Dermis microvascular lymphatic vessel endothelial cell (primary cell): ENCODE measurements at places on chromosomes 16 and 17. TPM values are rescaled to one million over a fixed set of nuclear protein-coding genes. Genes with fewer than 3 reads are reported as not detected.

- DNase-seq = no peak
Measured at GRCh38 chr16:86157616-86158247, 258.8 kb downstream of the IRF8 start.

GRCh38 chr16:13781575-13782338 lies 138.2 kb upstream of the ERCC4 start:
- DNase-seq = no peak

GRCh38 chr16:9772526-9773225 lies 409.6 kb downstream of the GRIN2A start:
- DNase-seq = no peak

- DNase-seq = no peak
Measured at GRCh38 chr17:58538811-58539409, 24.5 kb upstream of the MTMR4 start.

- DNase-seq = no peak
Measured at GRCh38 chr16:1258225-1258600, 2.3 kb downstream of the TPSD1 start.

DNA sequence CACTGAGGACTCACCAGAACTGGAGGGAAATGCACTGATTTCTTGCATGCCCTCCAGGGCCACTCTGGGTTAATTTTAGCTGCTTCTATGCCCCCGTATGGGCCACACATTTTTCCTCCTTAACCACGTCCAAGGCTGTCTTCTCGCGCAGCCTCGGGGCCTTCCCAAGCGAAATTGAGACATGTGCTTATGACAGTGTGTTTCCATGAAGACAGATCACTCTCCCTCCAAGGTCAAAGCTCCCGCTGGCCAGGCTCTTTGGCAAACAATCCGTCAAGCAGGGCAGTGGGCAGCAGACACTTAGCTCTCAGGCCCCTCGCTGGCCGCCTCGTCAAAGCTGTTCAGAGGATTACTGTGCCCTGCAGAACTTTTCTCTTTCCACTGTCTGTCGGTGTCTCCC lies 243.0 kb upstream of the N4BP1 start:
- no peak for DNase-seq

DNA sequence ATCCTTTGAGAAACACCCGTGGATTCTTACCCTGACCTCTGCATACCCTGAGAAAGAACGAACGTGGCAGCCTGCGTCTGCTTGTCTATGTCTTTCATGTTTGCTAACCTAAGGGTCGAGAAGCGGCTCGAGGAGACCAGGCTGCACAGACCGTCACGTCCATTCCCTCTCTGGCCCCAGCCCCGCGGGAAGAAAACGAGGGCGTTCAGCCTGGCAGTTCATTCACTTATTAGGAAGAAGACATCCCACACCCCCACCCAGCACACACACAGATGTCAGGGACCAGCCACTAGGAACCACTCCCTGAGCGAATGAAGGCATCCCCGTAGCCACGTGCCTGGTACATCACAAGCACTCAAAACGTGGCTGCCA lies 655 bp upstream of the MTHFSD start:
- DNase-seq = no peak

GRCh38 chr17:37816950-37817349 lies 72.1 kb upstream of the HNF1B start:
- no peak for DNase-seq

GRCh38 chr17:64480951-64481350 lies 15.9 kb downstream of the POLG2 start:
- no peak for DNase-seq

DNA sequence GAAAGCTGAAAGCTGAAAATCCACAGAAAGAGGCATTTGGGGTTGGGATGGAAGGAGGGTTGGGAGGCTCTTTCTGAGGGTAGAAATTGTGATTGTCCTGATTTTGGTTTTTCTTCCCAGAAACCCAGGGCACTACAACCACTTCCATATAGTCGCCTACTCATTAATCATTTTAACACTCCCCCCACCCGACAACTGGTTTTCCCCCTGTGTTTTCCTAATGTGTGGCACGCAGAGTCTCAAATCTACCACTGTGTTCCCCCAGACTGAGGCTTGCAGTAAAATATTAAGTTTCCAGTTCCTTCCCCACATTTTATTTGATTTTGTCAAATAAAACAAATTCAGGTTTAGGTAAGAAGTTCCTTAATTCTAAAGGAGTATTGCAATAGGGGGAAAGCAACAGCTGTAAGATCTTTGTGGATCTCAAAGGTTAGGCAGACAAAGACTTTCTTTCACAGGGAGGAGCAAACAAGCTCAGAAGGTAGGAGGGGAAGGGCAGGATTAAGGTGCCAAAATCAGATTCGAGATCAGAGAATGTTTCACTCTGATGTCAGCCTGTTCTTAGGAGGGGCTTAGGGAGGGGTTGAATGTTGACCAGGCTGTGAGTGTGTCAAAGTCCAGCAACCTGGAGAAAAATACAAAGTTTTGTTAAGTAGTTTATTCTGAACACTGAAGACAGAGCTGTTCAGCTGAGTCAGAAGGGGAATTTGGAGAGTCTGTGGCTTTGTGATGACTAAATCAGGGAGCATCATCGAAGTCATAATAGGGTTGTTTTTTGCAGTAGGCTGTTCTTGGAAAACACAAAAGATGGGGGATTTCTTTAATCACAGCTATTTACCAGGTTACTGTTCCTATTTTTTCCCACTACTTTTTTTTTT lies 3.6 kb downstream of the ZNF267 start:
- DNase-seq = no peak

DNA sequence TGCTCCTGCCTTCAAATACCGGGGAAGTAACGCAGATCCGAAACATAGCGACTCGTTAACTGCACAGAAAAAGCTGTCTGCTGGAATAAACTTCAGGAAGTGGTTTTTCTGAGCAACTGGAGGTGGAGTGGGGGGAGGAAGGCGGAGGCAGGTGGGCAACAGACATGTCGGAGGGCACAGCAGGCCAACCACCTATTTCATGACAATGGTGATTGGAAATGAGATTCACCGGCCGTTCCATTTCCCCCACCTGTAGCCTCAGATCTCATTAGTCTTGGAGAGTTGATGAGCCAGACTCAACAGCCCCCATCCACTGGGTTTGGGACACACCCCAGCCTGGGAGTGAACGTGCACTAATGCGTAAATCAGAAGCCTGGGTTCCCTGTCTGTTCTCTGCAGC lies 7.7 kb upstream of the PECAM1 start:
- DNase-seq = no peak

GRCh38 chr16:3780570-3780969 lies 63.2 kb upstream of the TRAP1 start:
- peak; percentile 9 for DNase-seq

DNA sequence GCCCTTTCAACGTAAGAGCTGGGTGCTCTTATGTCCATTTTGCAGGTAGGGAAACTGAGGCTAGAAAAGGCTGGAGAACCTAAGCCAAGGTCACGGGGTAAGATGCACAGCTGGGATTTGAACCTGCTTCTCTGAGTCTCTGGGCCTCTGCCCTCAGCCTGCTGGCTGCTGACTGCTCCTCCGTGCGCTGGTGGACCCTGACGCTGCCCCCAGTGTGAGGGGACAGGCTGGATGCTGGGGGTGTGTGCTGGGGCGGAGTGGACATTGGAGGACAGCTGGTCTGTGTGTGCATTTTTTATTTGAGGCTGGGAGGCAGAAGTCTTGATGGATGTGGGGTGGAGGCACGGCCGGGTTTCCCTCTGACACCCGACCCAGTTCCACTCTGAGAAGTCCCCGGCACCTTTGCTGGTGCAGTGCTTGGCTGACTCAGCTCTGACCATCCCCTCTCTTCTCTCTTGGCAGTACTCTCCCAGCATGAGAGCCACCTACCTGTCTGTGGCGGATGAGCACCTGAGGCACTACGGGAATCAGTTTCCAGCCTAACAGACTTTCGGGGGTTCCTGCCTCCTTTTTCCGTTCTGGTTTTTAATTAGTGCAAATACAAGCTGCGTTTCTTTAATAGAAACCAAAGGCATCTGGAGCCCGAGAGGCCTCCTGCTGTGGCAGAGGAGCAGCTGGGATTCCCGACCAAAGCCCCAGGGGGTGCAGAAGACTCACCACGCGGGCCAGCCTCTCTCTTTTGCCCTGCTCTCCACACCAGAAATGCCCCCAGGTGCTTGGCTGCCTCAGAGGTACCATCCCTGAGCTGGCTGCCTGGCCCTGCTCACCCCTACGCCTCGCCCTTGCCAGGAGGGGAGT lies 14.1 kb upstream of the DNAI2 start:
- DNase-seq = no peak

- no peak for DNase-seq
Measured at GRCh38 chr17:2235792-2236366, 67.7 kb downstream of the SMG6 start.

DNA sequence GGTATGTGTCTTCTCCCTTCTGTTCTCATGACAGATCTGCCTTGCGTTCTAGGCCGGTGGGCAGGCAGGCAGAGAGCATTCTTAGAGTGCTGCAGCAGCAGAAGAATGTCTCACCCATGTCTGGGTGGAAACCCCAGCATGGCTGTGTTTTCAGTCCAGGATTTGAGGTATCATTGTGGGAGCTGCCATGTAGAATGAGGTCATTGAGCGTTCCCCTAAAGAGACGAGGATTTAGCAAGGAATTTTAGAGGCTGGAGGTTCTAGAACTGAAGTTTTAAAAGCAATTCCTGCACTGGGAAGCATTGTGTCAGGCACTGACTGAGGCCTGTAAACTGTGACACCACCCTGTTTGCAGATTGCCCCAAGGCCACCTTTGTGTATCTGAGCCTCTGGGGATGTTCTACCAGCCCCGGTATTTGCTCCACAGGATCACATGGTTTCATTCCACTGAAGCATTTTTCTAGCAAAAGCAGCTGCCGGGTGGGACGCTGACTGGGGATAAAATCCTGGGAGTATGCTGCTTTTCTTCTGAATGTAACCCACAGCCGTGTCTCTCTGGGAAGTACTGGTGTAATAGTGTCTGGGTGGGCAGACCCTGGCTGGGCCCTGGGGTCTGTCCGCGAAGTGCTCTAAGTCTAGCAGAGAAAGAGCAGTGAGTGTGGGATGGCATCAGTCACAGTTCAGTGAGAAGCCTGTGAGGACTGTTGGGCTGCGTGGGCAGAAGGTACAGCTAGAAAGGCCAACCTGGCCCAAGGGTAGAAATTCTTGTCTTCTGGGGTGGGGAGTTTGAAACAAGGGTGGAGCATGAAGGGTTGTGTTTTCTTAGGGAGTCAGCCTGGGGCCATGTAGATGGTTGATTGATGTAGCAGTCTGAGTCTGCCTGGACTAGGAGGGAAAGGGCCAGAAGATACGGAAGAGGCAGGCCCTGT lies 30.2 kb downstream of the PLCD3 start:
- DNase-seq = no peak

- no peak for DNase-seq
Measured at GRCh38 chr17:57531078-57531477, 214.0 kb downstream of the CCDC182 start.

DNA sequence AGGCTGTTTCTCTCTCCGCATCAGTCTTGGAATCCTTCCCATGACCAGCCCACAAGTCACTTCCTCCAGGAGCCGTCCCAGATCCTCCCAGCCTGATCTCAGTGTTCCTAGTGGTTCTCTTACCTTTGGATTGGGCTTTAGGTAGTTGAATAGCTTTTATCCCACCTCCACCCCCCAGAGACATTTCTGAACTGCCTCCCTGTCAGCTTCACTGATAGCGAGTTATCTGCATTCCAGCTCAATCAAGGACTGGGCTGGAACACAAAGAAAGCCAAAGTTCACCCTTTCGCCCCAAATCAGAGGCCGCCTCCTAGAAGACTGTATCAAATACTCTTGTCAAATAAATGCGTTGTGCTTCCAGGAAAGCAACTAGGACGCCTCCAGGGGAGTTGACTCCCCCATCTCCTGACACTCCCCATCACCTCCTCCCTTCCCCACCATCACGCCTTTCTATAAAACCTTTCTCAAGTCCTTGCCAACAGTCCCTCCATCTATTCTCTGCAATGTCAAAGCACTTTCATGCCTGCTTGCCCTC lies 72.7 kb downstream of the TMEM132E start:
- DNase-seq = no peak

DNA sequence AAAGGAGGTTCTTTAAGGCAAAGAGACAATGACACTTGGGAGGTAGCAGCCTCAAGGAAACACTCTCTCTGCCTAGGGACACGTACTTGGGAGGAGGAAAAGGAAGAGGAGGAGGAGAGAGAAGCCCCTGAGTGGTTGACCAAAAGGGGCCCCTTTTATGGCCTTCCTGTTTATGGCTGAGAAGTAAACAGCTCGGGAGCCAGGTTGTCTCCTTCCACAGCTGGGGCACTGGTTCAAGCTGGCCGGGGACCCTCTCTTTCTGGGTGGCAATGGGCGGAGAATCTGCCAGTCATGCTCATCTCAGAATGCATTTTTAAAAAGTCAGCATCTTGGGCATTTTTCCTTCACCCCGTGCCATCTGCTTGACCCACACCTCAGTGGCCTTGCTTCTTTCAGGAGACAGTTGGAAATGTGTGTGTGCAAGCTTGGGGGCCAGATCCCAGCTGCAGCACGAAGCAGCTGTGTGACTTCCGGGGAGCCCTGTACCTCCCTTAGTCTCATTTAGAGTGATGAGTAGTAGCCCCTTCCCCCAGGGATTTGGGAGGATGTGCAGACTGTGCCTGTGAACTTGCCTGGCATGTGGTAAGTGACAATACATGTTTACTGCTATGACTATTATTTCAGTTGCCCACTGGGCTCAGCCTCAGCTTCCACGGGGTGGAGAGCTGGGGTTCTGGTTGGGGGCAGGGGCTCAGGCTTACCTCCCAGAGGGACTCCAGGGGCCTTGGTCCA lies 33.8 kb upstream of the SALL1 start:
- DNase-seq = no peak

GRCh38 chr16:11707679-11708197 lies 34.9 kb downstream of the TXNDC11 start:
- no peak for DNase-seq

- DNase-seq = no peak
Measured at GRCh38 chr16:50522324-50522723, 25.9 kb upstream of the NKD1 start.

- no peak for DNase-seq
Measured at GRCh38 chr17:68221786-68222185, 26.1 kb upstream of the AMZ2 start.

DNA sequence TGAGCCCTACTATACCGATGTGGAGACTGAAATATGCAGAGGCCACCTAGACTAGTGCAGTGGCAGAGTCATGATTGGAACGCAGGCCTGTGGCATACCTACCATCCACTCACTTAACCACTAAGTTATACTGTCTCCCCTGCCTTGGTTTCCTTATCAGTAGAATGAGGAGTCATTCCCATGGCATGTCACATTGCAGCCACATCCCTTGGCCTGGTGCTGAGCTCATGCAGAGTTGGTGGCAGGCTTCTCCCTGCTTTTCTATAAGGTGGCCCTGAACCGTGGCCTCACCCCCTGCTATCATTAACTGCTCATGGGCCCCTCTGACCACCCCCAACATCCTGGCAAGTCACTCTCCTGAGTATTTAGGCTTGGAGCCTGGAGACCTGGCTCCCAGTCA lies 212.5 kb downstream of the KATNIP start:
- DNase-seq = no peak

VWA3A gene
- 0.13 TPM in 1 of 2 replicates, not detected in the other for total RNA-seq

DPEP1 gene
- total RNA-seq = 0.13 TPM in 2 replicates

CAPNS2 gene
- 0.13 TPM in 2 replicates for total RNA-seq

SCGB1C2 gene
- total RNA-seq = not detected in 2 replicates

TMEM100 gene
- total RNA-seq = 3.1 and 5.6 TPM in 2 replicates

SYNGR3 gene
- total RNA-seq = 1.3 and 1.5 TPM in 2 replicates

SPATA2L gene
- 10.0 and 17.4 TPM in 2 replicates for total RNA-seq
